Nucleus accumbens (tissue), 56 donors: ENCODE measurements at places on chromosomes 7 and 10.
A peak's percentile ranks its signal among the peaks of the same experiment; 100 is the strongest.

DNA sequence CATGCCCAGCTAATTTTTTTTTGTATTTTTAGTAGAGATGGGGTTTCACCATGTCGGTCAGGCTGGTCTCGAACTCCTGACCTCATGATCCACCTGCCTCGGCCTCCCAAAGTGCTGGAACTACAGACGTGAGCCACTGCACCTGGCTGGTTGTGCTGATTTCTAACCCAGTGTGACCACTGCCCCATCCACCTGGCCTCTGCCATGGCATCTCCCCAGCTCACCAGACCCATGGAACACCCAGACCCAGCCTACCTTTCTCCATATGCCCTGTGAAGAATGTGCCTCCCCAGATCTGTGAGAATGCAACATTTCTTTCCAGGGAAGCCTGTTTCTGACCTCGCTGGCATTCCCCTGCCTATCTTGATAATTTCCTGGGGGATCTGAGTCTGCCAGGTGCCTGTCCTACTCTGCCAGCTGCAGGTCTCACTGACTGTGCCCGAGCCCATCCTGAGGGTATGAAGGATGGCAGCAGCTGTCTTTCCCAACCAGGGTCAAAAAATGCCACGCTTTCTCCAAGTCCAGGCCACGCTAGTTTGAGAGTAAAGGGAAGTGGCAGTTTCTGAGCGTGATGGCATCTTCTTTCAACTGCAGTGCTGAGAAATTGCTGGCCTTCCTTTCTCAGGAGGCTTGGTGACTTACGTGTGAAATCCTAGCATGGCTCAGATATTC, 324.4 kb upstream of the ZNF32 start:
- DNase-seq = no peak

GRCh38 chr7:46681865-46682503, 760.9 kb upstream of the IGFBP3 start:
- DNase-seq = no peak

GRCh38 chr10:124576526-124577420, 115.2 kb downstream of the LHPP start:
- DNase-seq = no peak

- no peak for DNase-seq
These were observed 522.9 kb downstream of the PARD3 start for GRCh38 chr10:34292194-34292565.

GRCh38 chr10:23469596-23470237, 30.8 kb downstream of the OTUD1 start:
- no peak for DNase-seq

DNA sequence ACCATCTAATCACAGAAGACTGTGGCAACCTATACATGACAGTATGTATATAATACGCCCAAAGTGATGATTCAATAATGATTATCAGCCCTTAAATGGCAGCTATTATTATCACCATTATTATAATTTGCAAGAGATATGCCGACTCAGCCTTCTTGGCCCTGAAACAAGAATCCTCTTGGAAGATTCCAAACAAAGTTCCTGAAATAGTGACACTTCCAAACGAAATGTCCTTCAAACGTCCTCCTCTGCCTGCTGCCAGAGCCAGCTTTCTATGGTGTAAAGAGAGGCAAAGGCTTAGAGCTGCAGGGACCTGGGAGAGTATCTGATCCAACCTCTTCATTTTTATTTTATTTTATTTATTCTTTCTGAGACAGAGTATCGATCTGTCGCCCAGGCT, 36.0 kb downstream of the NRAP start:
- DNase-seq = no peak

- peak; percentile 99 for DNase-seq
These were observed at the start of the genes DOCK4 and ZNF277 for GRCh38 chr7:112206238-112206990. TSS of gene DOCK4 (minus strand) at chr7:112206399. CDS start at chr7:112206138, 261 bp downstream. TSS of gene ZNF277 (plus strand) at chr7:112206695. CDS start at chr7:112206717, 22 bp downstream.

GRCh38 chr7:15011289-15011688, 108.7 kb upstream of the DGKB start:
- no peak for DNase-seq

DNA sequence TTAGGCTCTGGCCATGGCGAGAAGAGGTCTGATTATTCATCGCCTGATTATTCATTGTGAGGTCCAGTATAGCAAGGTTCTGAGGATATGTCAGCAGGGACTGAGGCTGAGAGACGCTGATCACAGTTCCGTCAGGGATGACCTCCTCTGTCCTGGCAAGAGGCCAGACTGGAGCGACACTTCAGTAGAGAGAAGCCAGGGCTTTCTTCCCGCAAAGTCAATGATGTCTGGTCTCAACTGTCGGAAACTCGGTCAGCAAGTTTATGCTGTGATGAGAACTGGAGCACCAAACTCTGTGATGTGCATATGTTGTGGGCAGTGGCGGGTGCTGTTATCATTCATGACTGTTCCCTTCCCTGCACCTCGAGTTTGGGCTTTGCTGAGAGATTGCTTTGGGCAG, 29.0 kb upstream of the GNA12 start:
- DNase-seq = no peak
